ENCODE measurements at places on chromosomes 7 and 10.

DNA sequence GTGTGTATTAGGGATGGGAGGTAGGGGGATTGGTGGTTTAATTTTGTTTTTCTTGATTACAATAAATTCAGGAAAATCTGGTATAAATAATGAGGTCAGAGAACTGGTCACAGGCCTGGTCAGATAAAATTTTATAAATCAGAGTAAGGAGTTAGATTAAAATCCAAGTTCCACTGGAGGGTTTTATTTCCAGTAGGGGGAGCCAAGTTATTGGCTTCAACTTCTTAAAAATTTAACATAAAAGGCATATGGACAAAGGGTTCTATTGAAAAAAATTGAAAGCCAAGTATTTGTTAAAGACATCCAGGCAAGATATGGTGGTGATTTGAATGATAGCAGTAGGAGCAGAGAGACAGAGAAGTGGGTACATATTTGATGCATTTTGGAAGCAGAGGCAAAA is 763.3 kb downstream of the SORCS1 start:
- no peaks in the 10 kb centered on the region for H3K4me1 ChIP-seq
- no peak overlapping the region for H3K27ac ChIP-seq
- no peaks in the 10 kb centered on the region for H3K36me3 ChIP-seq
- H3K27me3 ChIP-seq, result no peaks in the 10 kb centered on the region
- no peak for DNase-seq

DNA sequence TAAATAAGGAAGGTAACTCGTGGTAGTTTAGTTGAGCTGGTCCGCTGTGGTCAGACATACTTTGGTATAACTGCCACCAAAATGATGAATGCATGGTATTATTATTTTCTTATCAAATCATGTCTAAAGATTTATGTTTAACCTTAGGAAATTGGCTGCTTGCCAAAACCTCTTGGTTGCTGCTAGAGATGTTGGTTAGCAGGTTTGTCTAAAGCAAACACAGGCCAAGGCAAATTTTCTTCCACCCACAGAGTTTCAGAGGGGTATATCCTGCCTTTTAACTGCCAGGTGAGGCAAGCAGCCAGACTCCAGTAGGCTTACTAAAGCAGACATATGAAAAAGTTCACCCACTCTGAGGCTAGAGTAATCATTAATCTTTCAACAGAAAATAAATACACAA is 101.4 kb downstream of the SEMA3E start:
- H3K27ac ChIP-seq, result no peak overlapping the region
- no peak overlapping the region for H3K4me3 ChIP-seq
- no peaks in the 10 kb centered on the region for H3K36me3 ChIP-seq
- DNase-seq, result no peak
- H3K27me3 ChIP-seq, result no peaks in the 10 kb centered on the region

DNA sequence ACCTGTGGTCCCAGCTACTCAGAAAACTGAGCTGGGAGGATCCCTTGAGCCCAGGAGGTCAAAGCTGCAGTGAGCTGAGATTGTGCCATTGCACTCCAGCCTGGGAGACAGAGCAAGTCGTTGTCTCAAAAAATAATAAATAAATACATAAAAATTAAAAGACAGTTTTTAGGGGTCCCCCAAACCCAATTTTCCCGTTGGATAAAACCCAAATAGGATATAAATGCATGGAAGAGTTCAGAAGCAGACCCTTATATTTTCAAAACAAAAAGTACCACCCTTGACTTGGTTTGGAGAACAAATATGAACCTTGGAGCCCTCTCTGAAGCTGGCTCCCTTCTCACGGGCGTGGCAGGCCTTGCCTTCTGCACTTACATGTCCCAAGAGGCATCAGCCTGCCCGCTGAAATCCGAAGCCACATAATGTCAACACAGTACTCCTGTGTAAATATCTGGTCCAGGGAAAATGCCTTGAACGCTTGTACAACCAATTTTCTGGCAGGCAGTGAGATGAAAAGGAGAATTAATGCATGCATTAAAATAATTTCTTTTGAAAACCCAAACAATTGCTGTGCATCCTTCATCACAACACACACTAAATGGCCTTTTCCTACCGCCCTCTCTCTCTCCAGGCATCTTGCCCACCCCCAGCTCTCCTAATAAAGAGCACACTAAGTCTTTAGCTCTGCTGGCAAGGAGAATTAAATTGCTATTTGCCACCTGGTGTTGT is 46.4 kb upstream of the PARD3 start:
- no peak for DNase-seq
- no peaks in the 10 kb centered on the region for H3K27me3 ChIP-seq

DNA sequence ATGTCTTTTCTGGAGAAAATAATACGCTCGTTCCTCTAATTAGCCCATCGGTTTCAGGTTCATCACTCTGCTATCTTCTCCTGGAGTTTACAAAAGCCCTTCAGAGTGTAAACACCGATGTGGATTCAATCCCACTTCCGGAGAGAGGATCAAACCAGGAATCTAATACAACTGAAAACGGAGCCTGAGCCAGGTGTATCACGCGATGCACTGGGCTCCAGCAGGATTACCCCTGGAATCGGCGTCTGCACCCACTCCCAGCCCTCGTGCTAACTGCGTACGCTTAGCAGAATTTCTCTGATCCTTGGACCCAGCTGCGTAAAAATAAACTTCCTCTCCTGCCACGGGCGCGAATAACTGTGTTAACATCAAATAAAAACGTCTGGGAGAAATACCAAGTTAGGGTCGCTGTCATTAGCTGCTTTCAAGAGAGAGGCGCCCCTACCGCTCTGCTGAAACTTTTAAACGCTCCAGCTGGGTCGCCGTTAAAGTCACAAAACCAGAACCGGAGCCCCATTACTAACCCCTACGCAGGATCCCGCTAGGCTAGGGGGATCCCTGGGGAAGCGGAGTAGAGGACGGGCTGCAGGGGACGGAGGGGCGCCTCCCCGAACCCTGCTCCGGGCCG is 502 bp downstream of the ZNF3 start:
- peak overlapping the region; percentile 99 for H3K4me3 ChIP-seq
- peak overlapping the region; percentile 83 for H3K27ac ChIP-seq
- H3K27me3 ChIP-seq, result no peaks in the 10 kb centered on the region

GRCh38 chr10:77554996-77555397 is 82.6 kb downstream of the KCNMA1 start:
- H3K36me3 ChIP-seq, result no peaks in the 10 kb centered on the region
- H3K27me3 ChIP-seq, result no peaks in the 10 kb centered on the region
- H3K4me3 ChIP-seq, result no peak overlapping the region
- no peak for DNase-seq
- peak overlapping the region; percentile 61 for H3K27ac ChIP-seq

- no peaks in the 10 kb centered on the region for H3K4me1 ChIP-seq
- H3K4me3 ChIP-seq, result no peak overlapping the region
- H3K36me3 ChIP-seq, result no peaks in the 10 kb centered on the region
- no peaks in the 10 kb centered on the region for H3K27me3 ChIP-seq
These were observed 481.1 kb downstream of the SEMA3D start for GRCh38 chr7:84705706-84706105.

DNA sequence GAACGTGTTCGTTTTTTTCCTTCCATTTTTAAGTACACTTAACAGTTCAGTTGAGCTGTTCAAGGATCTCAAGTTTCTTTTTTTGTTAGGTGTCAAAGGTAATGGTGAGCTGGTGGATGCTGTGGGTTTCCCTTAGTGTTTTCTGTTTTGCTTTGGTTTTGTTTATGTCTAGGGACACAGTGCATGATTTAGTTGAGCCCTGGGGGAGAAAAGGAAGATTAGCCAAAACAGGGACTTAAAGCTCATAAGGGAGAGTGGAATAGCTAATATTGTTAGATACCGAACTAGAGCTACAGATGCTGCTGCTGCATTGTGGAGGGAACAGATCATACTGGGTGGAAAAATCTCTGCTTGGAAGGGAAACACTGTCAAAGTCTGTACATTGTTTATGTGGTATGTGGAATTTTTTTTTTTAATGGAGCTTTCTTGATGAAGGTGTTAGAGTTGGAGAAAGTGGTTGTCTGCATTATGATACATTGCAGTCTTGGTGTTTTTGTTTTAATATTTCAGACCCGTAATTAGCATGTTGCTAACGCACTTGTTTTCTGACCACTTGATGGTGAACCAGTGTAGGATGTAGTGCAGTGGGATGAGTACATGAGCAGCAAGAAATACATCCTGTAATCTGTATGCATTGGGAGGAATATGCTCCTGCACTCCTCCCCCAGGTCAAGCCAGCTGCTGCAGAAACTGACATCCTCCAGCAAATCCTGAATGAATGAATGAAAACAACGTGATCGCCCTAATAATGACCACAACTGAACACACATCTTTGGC is 2.1 kb downstream of the GLCCI1 start:
- no peaks in the 10 kb centered on the region for H3K36me3 ChIP-seq
- H3K27me3 ChIP-seq, result no peaks in the 10 kb centered on the region
- H3K4me3 ChIP-seq, result peak overlapping the region; percentile 94

DNA sequence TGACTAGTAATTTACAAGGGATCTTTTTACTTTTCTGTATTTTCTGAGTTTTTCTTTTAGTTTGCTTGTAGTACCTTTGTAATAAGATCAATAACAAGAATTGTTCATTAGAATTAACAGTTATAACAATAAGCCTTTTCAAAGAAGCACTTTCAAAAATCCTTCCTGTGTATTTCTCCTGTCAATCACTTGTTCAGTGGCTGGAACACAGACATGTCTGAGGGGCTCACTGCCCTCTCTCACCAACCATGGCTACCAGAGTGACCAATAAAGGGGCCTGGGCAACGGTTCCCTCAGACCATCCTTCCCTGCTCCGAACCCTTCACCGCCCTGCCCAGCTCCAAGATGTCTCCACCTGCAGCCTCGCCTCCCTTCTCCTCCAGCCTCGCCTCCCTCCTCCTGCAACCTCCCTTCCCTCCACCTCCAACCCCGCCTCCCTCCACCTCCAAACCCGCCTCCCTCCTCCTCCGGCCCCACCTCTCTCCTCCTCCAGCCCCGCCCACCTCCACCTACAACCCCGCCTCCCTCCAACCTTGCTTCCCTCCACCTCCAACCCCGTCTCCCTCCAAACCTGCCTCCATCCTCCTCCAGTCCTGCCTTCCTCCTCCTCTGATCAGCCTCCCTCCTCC is 353.4 kb downstream of the TNS3 start:
- H3K27me3 ChIP-seq, result peaks cover 7% of the 10 kb centered on the region
- DNase-seq, result no peak
- H3K4me3 ChIP-seq, result no peak overlapping the region
- H3K4me1 ChIP-seq, result no peaks in the 10 kb centered on the region

GRCh38 chr7:136969761-136970160 is 101.3 kb downstream of the CHRM2 start:
- no peaks in the 10 kb centered on the region for H3K27me3 ChIP-seq
- H3K4me3 ChIP-seq, result no peak overlapping the region
- DNase-seq, result no peak
- H3K27ac ChIP-seq, result no peak overlapping the region

- H3K4me3 ChIP-seq, result no peak overlapping the region
- no peaks in the 10 kb centered on the region for H3K27me3 ChIP-seq
- H3K4me1 ChIP-seq, result no peaks in the 10 kb centered on the region
- H3K36me3 ChIP-seq, result no peaks in the 10 kb centered on the region
These were observed 215.7 kb downstream of the RELN start for GRCh38 chr7:103773726-103774125.

DNA sequence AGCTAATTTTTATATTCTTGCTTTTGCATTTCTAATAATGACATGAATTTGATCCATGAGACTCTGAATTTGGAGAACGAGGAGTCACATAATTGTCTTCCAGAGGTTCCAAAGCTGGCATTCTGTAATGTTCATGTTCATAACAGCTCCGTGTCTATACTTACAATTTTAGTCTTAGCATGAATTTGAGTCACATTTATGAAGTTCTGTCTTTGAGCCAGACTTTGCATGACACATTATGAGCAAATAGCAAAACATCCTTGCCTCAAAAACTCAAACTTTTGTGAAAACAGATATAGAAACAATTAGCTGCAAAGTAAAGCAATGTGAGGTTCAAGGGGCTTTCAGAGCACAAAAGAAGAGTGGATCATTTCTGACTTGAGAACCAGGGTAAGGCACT is 44.5 kb upstream of the CAV2 start:
- H3K36me3 ChIP-seq, result no peaks in the 10 kb centered on the region
- H3K4me1 ChIP-seq, result no peaks in the 10 kb centered on the region
- H3K4me3 ChIP-seq, result no peak overlapping the region
- no peak for DNase-seq
- no peaks in the 10 kb centered on the region for H3K27me3 ChIP-seq
- H3K27ac ChIP-seq, result no peak overlapping the region

- no peak overlapping the region for H3K4me3 ChIP-seq
- no peak overlapping the region for H3K27ac ChIP-seq
- no peak for DNase-seq
- H3K36me3 ChIP-seq, result no peaks in the 10 kb centered on the region
These were observed 159.6 kb downstream of the ARL4A start for GRCh38 chr7:12847001-12847400.

GRCh38 chr7:155560982-155561686 is 14.8 kb upstream of the CNPY1 start:
- no peak overlapping the region for H3K4me3 ChIP-seq
- H3K36me3 ChIP-seq, result no peaks in the 10 kb centered on the region
- no peak for DNase-seq
